GM23338 (cell line): ENCODE measurements at places on chromosomes 6 and 20.
A peak's percentile ranks its signal among the peaks of the same experiment; 100 is the strongest.

DNA sequence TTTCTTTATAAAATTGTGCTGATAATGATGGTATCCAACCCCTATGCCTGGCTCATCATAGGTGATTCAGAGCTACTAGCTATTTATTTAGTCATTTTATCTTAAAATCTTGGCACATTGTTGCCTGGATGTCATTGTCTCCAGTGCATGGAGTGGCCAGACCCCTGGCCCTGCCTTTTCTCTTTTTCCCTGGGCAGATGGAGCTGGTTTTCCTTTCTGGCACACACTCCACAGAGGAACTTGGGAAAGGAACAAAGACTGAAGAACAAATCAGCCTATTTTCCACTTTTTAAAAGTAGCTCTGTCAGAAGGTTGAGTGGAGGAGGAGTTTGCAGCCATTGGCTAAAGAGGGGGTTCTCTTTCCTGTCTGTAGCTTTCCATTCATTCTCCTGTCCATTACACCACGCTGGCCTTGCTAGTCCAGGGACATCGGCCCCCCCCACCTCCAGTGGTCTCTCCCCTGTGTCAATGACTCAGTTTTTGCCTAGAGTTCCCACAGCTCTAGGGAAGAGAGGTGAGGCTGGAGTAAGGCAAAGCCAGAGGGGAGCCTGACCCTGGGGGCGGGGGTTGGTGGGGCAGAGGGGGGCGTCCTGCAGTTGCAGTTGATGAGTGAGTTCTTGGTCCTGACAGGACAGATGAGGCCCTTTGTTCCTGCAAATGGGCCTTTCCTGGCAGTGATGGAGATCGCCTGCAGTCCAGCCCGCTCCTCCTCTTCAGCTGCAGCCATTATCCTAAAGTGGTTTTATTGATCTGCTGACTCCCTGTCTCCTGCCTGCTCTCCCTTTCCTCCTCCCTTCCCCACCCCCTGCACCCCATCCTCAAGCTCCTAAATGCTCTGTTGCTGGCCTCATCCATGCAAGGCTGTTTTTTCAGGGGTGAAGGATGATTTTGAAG is 774.5 kb downstream of the DHX35 start:
- DNase-seq: no peak

DNA sequence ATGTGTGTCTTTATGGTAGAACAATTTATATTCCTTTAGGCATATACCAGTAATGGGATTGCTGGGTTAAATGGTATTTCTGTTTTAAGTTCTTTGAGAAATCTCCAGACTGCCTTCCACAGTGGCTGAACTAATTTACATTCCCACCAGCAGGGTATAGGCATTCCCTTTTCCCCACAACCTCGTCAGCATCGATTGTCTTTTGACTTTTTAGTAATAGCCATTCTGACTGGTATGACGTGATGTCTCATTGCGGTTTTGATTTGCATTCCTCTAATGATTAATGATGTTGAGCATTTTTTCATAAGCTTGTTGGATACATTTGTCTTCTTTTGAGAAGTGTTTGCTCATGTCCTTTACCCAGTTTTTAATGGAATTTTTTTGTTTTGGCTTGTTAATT is 5.3 kb upstream of the TASP1 start:
- DNase-seq: peak; percentile 12

DNA sequence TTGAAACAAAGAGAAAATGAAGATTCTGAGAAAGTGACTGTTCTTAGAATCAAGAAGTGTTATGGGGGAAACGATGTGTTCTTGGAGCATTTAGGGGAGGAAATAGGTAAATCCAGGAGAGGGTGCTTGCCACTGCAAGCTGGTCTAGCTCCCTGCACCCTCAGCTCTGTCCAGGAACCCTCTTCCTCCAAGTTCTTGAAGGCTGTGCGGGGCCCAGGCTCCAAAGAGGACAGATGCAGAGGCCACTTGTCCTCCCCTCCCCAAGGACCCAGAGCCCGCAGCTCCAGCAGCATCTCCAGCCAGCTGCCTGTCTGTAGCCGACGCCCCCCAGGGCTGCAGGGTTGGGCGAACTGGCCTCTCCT is 87.9 kb downstream of the CDC5L start:
- no peak for DNase-seq

- no peak for DNase-seq
These were observed 7.2 kb upstream of the FAM50B start for GRCh38 chr6:3841711-3842565.

- peak; percentile 31 for DNase-seq
These were observed 3.6 kb upstream of the MDFI start for GRCh38 chr6:41634657-41635056.

- no peak for DNase-seq
These were observed 405.1 kb downstream of the TAF4 start for GRCh38 chr20:61660559-61660958.

GRCh38 chr6:135546680-135547418 is 49.3 kb upstream of the AHI1 start:
- DNase-seq: no peak

DNA sequence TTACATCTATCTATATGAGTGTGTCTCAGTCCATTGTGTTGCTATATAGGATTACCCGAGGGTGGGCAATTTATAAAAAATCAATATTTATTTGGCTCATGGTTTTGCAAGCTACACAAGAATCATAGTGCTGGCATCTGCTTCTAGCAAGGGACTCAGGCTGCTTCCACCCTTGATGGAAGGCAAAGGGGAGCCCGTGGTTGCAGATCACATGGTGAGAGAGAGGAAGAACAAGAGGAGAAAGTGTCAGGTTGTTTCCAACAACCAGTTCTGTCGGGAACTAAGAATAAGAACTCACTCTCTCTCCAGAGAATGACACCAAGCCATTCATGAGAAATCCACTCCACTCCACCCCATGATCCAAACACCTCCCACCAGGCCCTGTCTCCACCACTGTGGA is 48.2 kb upstream of the TENT5A start:
- no peak for DNase-seq

DNA sequence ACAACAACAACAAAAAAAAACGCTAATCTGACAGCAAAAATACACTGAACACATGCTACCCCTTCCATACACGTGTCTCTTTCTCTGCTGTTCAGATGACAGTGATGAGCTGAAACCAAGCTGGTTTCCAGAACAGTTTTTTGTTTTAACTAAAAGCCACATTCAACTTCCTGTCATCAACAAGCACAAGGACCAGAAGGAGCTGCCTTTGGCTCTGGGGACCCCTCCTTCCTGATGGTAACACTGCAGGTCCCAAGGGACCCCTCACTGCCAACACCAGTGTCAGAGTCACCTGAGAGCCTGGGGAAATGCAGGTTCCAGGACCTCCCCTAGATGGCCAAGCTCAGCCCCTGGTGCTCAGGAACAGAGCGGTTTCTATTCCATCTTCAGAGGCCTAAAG is 6.0 kb downstream of the CST7 start:
- DNase-seq: no peak

- DNase-seq: no peak
These were observed 153.6 kb downstream of the MTHFD1L start for GRCh38 chr6:151018911-151019782.

DNA sequence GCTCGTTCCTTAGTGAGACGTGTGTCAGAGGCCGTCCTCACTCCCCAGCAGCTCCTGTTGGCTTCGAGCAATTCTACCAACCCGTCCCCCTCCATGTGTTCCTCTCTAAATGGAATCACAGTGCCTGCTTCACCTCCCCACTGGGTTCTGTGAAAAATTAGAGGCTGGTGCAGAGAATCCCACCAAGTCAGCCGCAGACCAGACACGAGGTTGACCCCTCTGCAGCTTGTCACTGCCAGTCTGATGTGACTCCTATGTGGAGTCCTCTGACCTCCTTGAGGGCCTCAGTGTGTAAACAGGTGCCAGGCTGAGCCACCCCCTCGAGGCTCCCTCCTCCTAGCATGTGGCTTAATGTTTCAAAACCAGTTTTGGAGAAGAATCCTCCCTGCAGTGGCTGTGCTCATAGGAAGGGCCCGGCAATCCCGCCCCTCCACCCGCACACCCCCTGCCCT is 12.6 kb upstream of the IRF4 start:
- DNase-seq: no peak

- peak; percentile 73 for DNase-seq
These were observed 303 bp downstream of the MBOAT1 start for GRCh38 chr6:20211941-20212391.
